ENCODE measurements at places on chromosomes 5 and 9.

GRCh38 chr9:89168901-89169813 is 9.5 kb downstream of the SHC3 start:
- DNase-seq: no peak

DNA sequence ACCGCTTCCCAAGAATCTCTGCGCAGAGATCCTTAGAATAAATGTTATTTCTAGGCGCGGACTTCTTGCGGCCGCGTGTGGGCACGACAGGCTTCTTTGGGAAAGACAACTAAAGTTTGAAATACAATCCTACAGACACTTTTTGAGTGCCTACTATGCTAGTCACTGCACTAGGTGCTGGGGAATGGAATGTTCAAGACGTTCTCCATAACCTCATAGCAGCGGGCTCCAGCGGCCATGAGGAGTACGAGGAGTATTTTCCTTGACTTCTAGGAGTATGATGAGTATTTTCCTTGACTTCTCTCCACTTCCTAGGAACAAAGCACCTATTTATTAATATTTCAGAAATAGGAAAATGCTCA is 636 bp upstream of the PWWP2A start:
- no peak for DNase-seq

- no peak for DNase-seq
These were observed 5.9 kb upstream of the LCN1 start for GRCh38 chr9:135515083-135515951.

GRCh38 chr5:86878250-86878649 is 260.5 kb downstream of the COX7C start:
- no peak for DNase-seq

DNA sequence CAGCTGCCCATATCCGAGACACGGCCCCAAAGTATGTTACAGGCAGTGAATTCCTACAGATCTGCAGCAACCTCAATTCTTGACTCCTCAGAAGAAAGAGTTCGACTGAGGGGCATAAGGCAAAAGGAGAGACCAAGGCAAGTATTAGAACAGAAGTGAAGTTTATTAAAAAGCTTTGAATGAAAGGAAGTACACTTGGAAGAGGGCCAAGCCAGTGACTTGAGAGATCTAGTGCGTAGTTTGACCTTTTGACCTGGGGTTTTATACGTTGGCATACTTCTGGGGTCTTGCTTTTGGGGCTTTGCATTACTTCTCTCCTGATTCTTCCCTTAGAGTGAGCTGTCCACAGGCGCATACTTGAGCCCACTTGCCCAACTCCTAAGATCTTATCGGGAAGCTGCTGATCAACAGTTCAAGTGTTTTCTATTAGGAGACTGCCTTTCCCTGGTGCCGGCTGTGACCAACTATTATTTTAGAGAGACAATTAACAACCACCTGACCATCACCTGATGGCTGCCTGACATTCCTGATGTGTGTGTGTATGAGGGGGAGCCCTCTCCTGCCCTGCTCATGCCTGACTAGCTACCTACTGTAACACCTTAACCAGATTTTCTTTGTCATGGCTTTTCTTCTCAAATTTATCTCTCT is 1.5 kb upstream of the DEPDC1B start:
- DNase-seq: no peak

DNA sequence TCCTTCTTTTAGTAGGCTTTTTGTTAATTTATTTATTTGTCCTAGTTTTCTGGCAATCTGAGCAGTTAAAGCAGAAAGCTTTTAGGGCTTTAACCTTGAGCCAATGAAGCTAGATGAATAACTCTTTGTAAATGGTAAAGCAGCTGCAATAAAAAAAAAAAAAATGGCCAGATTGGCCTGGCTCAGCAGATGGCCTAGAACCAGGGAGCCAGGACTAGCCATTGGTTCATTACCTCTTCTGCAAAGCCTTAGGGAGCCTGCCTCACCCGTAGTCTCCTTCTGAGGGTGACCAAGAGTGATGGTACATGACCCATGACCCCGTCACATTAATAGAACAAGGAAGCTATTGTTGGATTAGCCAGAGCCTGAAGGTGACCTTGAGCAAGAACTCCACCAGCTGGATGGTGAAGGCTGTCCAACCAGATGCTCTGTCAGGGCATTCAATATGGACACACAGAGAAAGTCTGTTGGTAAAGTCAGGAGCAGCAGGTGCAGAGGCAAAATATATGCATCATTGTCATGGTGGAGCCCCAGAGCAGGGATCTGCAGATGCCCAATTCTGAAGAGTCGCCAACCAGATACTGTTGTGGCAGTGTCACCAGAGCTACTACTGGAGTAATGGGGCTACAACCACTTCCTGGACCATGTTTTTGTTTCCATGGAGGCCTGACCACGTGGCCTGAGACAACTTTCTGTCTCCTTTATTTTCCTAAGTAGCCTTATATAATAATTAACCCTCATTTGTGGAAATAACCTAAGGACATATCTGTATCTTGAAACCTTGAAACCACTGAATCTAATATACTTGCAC is 100.7 kb downstream of the MTX3 start:
- DNase-seq: no peak

DNA sequence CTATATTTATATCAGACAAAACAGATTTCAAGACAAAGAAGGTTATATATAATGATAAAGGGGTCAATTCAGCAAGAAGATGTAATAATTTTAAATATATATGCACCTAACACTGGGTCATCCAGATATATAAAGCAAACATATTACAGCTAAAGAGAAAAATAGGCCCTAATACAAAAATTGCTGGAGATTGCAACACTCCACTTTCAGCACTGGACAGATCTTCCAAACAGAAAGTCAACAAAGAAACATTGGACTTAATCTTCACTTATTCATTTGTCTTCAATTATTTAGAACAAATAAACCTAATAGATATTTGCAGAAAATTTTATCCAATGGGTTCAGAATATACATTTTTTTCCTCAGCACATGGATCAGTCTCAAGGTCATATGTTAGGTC is 45.8 kb downstream of the MEIKIN start:
- no peak for DNase-seq

DNA sequence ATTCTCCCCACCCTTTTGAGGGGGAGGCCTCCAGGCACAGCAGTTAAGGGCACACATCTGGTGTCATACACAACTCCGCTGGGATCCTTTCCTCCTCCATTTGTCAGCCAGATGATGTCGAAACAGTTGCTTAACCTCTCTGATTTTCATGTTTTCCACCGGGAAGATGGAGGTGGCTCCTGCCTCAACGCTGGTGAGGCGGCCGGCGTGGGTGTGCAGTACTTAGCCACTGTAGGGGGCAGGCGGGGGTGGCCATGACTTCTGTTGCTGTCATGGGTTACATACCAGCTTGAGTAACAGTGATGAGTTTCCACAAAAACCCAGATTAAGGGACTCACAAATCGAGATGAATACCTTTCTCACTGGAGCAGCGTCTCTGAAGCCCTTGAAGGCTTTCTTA is 63.1 kb upstream of the EPB41L4B start:
- DNase-seq: no peak

GRCh38 chr9:88237991-88238571 is 99.8 kb upstream of the SPATA31C2 start:
- DNase-seq: no peak
